ENCODE measurements at places on chromosomes 6 and 20. TPM values are rescaled to one million over a fixed set of nuclear protein-coding genes. Genes with fewer than 3 reads are reported as not detected.

Gene PRDM13
- not detected for total RNA-seq

GRCh38 chr6:119119989-119120388, 41.5 kb upstream of the FAM184A start:
- no peak for DNase-seq

DNA sequence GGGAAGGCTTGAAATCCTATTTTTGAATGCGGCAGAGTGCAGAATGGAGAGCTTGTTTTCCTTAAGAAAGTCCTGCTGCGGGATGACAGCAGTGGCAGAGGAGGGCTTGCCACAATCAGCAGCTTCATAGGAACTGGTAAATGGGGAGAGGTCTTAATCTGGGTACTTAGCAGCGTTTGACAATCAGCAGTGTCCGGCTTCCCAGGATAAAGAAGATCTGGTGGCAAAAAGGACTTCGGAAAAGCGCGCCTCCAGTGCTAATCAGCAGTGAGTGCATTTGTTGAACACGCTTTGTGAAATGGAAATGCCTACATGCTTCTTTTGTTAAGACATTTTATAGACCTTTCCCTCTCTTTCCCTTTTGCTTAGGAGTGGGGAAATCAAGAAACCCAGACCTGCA, 735.7 kb downstream of the QKI start:
- DNase-seq: no peak

- no peak for DNase-seq
Observed at GRCh38 chr20:20076297-20077065, 24.1 kb downstream of the CFAP61 start.

DNA sequence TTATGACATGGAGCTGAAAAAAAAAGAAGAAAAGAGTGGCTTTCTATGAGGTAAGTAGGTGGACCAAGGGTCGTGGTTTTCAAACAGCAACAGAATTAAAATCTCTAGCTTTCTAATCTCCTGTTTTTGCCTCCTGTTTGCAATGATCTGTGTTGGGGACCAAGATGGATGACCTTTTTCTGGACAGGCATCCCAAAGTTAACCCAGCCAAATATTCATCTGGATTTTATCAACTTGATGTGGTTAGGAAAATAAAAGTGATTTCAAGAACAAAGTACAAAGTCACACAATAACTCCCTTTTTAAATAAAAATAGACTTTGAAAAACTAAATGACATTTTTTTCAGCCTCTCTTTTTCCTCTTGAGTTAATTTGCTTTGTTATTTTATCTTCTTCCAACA, 282.1 kb upstream of the PRDM1 start:
- DNase-seq: no peak

Measured in activated CD4-positive, alpha-beta memory T cell treated with anti-CD3 and anti-CD28 coated beads, Interleukin-2, amount 10 ng/mL, durations not matched to agents 7 days and 5 days (primary cell).